ENCODE measurements at places on chromosomes 1 and 21. TPM values are rescaled to one million over a fixed set of nuclear protein-coding genes. Genes with fewer than 3 reads are reported as not detected.

The GNG4 gene
- 0.80 TPM for total RNA-seq

The FNDC7 gene
- total RNA-seq: not detected

The RBP7 gene
- 23.3 TPM for total RNA-seq

The COL11A1 gene
- 0.06 TPM for total RNA-seq

The KLF17 gene
- 0.78 TPM for total RNA-seq

The AUNIP gene
- total RNA-seq: not detected

- DNase-seq: no peak
These were observed 16.9 kb upstream of the SLC6A17 start for GRCh38 chr1:110133436-110133835.

DNA sequence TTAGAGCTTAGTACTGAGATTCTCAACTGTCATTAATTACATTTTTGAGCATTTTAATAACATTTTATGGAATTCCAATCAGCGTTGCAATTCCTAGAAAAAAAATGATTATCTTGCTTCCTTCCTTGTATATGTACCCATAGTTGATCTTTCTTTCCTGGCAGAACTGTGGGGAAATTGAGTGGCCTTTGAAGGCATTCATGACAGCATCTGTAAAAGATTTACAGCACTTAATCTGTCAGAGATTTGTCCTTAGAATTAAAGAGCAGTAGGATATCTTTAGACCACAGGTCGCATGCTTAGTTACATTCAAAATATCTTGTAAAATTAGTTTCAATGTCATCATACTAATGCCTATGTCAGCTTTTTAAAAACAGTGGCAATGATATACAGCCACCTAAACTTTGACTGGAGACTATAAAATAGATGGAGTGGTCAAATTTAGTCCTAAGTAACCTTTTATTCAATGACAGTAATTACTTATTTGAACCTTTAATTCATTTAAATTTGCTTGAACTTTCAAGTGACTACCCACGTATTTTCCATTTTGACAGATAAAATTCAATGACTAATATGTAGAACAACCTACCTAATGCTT lies 692.0 kb downstream of the NCAM2 start:
- DNase-seq: no peak

- no peak for DNase-seq
These were observed 3.3 kb upstream of the S1PR1 start for GRCh38 chr1:101233495-101233894.

DNA sequence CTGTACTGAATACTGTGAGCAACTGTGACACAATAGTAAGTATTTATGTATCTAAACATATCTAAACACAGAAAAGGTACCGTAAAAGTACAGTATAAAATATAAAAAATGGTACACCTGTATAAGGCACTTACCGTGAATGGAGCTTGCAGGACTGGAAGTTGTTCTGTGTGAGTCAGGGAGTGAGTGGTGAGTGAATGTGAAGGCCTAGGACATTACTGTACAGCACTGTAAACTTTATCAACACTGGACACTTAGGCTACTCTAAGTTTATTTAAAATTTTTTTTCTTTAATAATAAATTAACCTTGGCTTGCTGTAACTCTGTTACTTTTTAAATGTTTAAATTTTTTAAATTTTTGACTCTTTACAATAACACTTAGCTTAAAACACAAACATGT lies 24.5 kb upstream of the SHCBP1L start:
- DNase-seq: no peak

GRCh38 chr1:65360648-65361047 lies 51.3 kb downstream of the DNAJC6 start:
- no peak for DNase-seq

- DNase-seq: no peak
These were observed 15.7 kb downstream of the SOX13 start for GRCh38 chr1:204088596-204088995.

- no peak for DNase-seq
These were observed 199.3 kb downstream of the DSCAM start for GRCh38 chr21:40647706-40648105.

DNA sequence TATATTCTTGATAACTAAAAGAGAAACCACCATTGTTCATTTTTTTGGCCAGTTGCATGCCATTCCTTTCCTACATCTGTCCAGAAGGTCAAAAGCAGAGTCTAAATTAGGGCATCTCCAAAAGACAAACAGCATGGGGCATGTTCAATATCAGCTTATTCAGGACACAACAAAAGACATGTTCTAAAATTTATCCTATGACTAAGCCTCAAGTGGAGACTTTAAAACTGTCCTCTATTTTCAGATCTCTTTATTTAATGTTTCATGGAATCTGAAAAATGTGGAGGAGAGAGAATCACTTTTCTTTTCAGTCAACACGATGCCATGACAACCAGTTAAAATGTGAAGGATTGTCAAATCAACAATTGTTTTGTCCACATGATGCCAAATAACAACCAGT lies 303.4 kb upstream of the PRMT6 start:
- DNase-seq: no peak

GRCh38 chr1:3065396-3065795 lies 3.6 kb upstream of the PRDM16 start:
- no peak for DNase-seq

DNA sequence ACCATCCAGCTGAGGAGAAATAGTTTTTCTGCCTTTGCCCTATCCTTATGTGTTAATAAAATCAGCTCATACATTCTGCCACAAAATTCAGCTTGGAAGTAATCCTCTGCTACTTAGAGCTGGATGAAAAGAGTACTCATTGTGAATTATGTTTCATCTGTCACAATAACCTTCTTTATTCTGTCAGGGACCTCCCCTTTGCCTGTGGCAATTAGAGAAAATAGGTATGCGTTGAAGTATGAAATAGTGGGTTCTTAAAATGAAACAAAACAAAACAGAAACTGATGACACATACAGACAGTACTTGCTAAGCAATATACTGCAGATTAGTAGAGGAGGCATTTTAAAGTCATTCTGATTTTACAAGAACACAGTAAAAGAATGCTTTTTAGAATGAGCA lies 578.5 kb downstream of the USP25 start:
- no peak for DNase-seq

GRCh38 chr1:111739925-111740765 lies 950 bp upstream of the INKA2 start:
- no peak for DNase-seq

DNA sequence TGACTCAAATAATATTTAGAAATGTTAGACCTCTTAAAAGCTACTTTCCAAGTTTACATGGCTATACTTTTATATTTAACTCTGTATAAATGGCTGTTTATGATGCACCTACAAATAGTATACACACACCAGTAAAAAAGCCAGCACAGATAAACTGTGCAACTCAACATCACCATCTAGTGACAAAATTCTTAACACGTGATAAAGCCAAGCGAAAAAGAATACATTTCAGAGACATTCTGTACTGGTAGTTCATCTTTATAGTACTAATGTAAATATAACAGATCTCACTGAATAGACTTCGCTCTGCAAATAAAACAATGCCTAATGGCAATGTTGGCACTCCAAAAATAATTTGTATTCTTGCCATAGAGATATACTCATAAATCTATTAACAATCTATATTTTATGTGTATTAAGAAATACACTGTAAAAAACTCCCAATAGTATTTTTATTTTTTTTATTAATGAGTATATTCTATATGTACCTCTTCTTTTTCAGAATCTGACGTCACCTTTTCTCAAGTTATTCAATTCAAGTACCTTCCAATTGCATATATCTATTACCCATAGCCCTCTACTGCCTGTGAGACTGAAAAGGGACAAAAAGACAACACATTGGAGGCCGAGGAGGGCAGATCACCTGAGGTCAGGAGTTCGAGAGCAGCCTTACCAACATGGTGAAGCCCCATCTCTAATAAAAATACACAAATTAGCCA lies 100.2 kb downstream of the DPYD start:
- DNase-seq: no peak

DNA sequence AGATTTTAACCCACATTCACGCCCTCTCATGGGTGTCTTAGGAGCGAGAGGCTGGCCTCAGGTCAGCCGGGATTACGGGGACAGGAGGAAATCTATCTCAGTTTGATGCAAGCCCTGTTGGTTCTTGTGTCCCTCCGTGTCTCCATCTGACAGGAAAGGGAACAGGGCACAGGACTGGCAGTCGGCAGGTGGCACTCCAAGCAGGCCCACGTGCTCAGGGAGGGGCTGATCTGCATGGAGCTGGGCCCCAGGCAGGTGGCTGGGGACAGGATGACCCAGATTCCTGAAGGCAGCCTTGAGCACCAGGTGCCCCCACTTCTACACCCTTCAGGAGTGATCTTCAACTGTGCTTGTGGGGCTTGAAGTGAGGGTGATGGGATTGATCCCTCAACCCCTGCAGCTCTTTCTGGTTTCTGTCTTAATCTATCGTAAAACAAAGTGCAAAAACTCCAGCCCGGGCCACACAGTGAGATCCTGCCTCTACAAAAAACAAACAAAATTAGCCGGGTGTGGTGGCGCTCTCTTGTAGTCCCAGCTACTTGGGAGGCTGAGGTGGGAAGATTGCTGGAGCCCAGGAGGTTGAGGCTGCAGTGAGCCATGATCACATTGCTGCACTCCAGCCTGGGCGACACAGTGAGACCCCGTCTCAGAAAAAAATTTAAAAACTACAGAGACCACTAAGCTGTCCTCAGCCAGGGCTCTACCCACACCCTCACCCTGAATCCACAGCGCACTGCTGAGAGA lies 8.3 kb downstream of the PLEKHG5 start:
- DNase-seq: no peak

- DNase-seq: no peak
These were observed 19.5 kb downstream of the KCNH1 start for GRCh38 chr1:211114446-211114845.
